Fibroblast of skin of abdomen (primary cell): ENCODE measurements at places on chromosomes 16 and 17.

- DNase-seq, result no peak
Observed at GRCh38 chr17:80807014-80807413, 184.6 kb upstream of the CHMP6 start.

DNA sequence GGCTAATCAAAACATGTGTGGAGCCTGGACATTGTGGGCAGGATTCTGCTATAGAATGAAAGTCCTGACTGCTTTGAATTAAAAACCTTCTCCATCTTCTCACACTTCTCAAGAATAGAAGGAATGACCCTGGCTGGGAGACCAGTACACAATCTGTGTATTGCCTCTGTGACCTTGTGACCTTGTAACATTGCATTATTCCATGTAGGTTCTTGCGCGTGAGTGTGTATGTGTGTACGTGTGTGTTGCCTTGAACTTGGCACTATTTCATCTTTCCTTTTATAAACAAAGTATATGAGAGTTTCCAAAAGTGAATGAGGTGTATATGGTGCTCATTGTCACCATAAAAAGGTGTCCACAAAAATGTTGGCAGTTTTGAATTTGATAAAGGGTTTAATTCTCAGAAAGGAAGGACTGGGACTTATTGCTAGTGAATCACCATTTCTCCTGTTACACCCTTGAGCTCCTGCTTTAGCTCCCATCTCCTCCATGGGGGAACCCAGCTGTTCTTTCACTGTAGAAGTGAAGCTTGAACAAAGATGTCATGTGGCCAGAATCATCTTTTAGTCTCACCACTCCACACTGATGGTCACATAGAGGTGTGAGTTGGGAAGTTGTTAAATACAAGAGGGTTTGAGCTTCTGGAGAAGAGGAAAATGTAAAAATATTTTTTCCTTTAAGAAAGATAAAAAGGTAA is 244.9 kb downstream of the FTO start:
- no peak for DNase-seq

GRCh38 chr16:63497408-63497807 is 1461.2 kb upstream of the CDH8 start:
- no peak for DNase-seq

DNA sequence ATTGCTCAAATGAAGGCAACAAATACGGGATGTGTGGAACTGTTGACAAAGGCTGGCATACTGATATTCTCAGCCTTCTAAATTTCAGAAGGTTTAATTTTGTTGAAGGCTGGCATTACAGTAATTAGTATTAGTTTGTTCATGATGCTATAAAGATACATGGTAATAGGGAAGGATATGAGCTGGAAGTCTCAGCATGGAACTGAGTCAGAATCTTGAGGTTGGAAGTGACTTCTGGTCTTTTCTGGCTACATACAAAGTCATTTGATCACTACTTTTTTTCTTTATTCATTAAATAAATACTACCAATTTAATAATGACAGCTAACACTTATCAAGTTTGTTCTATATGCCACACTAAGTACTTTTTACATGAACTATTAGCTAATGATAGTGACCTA is 22.6 kb downstream of the RABEP1 start:
- DNase-seq, result no peak

GRCh38 chr16:58451945-58452401 is 48.0 kb upstream of the NDRG4 start:
- peak; percentile 27 for DNase-seq

- peak; percentile 51 for DNase-seq
Observed at GRCh38 chr16:12057266-12057665, 80.7 kb downstream of the SNX29 start.

DNA sequence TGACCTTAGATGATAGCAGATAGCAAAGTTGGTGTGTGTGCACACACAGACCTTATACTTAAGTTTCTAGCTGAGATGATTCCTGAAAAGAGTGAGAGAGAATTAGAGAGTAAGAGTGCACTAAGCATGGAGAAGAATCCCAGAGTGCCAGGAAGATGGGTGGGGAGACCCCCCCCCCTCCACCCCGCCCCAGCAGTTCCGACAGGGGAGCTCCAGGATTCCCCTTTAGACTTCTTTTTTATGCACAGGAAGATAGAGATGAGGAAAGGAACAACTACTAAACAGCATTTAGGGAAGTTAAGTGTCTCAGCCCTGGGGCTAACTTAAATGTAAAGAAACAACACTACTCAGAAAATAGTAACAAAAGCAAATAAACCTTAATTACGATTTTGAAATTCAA is 878.0 kb upstream of the GOT2 start:
- no peak for DNase-seq

DNA sequence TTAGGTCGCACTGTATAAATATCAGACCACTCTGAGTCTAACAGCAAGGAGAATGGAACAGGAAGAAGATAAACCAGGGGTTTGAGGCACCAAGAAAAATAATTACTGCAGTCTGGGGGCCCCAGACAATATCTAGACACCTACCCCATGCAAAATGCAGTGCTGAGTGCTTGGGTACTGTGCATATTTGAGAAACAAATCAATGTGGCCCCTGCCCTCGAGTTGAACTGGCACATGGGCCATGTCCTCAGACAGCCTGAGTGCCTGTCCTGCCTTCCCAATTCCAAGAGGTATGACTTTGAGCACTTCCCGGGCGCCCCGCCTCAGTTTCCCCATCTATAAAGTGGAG is 6.2 kb upstream of the CIITA start:
- no peak for DNase-seq

DNA sequence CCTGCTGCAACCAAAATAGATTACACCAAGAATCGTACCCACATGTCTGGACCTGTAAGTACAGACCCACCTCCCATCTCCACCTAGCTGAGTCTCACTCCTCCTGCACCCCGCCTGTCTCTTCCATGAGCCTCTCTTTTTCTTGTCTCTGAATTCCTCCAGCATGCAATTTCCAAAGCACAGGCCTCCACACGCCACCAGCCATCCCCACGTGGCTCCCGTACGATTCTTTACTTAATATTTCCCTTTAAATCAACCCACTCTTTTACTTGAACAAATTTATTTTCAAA is 1.2 kb downstream of the RPH3AL start:
- no peak for DNase-seq

DNA sequence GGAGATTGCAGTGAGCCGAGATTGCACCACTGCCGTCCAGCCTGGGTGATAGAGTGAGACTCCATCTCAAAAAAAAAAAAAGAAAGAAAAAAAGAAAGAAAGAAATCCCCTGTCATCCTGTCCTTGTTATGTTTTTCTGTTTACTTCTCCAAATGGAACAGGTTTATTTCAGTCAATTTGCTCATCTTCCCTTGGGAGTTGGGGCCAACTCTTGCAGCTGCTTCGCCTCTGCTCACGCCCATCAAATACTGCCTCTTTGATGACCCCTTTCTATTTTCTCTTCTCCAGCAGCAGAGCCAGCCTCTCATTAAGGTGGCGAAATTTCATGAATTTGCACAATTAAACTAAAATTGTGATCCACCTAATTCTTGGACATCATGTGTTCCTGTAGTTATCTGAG is 173.4 kb downstream of the ZNF18 start:
- DNase-seq, result no peak

DNA sequence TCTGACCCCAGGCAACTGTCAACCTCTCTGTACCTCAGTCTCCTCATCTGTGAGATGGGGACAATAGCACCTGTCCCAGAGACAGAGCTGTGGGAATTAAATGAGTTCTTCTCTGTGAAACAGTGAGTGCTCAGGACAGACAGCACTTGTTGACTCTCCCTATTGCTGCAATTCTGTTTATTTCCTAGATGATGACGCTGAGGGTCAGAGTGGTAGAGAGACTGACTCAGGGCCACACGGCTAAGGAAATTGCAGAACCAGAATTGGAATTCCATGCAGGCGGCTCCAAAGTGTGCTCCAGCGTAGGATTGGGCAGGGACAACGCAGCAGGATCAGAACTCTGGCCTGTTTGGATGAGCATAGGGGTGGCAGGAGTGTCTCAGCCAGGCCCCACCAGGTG is 302.2 kb downstream of the C16orf95 start:
- DNase-seq, result no peak

DNA sequence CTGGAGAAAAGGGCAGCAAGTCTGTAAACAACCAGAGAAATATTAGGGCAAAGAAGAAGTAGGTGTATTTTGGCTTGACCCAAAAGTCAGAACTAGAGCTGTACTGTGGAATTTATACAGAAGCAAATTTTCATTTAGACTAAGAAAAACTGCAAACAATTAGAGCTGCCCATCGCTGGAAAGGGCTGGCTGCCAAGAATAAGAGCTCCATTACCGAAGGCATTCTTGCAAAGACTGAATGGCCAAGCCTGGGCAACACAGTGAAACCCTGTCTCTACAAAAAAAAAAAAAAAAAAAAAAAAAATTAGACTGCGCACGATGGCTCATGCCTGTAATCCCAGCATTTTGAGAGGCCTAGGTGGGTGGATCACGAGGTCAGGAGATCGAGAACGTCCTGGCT is 53.9 kb upstream of the TMC5 start:
- DNase-seq, result no peak
